ENCODE measurements at places on chromosomes 2 and 18.
A peak's percentile ranks its signal among the peaks of the same experiment; 100 is the strongest.

GRCh38 chr2:2569306-2569705 is 238.2 kb upstream of the MYT1L start:
- no peak for DNase-seq

- peak; percentile 28 for DNase-seq
Observed at GRCh38 chr2:235765181-235765820, 271.5 kb downstream of the AGAP1 start.

DNA sequence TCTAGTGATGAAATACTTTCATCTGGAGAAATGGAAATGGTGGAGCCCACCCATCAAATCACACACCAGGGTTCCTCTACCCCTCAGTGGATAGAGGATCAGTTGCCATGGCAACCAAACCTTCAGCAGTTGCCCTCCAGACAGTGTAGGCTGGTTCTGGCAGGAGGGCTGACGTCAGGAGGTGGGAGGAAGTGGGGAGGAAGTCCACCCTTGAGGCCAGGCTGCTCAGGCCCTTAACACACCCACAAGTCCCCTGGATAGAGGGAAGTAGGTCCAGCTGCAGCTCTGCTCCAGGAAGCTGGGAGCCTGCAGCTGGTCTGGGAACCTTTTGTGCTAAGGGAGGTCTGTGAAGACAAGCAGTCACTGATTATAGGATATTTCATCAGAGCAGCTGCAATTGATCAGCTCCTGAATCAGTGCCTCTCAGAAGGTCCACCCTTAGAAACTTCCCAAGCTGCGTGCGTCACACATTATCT is 186.6 kb downstream of the MTX2 start:
- no peak for DNase-seq

DNA sequence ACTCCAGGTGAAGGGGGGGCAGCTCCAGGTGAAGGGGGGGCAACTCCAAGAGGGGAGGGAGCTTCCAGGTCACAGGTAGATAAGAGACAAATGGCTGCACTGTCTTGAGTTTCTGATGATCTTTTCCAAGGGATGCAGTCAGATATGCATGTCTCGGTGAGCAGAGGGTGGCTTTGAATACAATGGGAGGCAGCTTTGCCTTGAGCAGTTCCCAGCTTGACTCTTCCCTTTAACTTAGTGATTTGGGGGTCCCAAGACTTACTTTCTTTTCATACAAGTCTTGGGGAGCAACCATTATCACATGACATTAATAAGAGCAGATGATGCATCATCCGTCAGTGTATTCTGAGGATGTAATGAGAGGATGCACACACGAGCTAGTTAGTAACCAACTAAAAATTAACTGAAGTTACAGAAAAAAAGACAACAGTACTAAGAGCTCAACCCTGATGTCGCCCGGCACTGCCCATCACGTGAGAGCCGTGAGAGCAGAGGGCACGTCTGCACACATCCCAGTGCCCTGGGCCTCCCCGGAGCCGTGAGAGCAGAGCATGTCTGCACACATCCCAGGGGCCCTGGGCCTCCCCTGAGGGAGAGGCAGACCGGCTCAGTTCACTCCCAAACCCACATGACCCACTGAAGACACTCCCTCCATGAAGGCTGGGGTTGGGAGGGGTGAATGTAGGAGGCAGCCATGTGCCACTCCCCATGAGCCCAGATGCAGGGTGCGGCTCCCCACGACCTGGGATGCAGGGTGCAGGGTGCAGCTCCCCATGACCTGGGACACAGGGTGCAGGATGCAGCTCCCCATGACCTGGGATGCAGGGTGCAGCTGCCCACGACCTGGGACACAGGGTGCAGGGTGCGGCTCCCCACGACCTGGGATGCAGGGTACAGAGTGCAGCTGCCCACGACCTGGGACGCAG is 39.4 kb downstream of the PXDN start:
- no peak for DNase-seq

- DNase-seq, result no peak
Observed at GRCh38 chr2:14756981-14757657, 124.6 kb downstream of the LRATD1 start.

All from putamen (tissue), 1 donor.